ENCODE measurements at places on chromosomes 1 and 21.
A peak's percentile ranks its signal among the peaks of the same experiment; 100 is the strongest.

DNA sequence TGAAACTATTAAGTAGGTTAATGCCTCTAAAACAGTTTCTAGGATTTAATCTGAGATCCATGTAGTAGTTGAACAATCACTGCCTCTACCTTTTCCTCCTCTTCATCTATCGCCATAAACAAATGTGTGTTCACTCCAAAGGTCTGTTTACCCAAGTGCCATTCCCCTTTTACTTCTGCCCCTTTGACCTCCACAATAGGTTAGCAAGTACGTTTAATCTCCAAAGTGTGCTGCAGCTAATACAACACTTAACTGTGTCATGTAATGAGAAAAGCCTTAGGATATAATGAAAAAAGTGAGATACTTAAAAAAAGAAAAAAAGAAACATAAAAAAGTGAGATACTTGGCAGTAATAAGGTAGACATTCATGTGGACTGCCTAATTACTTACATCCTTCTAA lies 28.2 kb downstream of the GPBP1L1 start:
- DNase-seq: no peak

GRCh38 chr1:11062965-11063401 lies 3.2 kb upstream of the SRM start:
- peak; percentile 16 for DNase-seq

- no peak for DNase-seq
Measured at GRCh38 chr1:206631085-206631509, 4.2 kb upstream of the DYRK3 start.

GRCh38 chr1:175287377-175287776 lies 94.8 kb upstream of the KIAA0040 start:
- DNase-seq: no peak

- DNase-seq: no peak
Measured at GRCh38 chr1:81221564-81221963, 579.2 kb upstream of the ADGRL2 start.

DNA sequence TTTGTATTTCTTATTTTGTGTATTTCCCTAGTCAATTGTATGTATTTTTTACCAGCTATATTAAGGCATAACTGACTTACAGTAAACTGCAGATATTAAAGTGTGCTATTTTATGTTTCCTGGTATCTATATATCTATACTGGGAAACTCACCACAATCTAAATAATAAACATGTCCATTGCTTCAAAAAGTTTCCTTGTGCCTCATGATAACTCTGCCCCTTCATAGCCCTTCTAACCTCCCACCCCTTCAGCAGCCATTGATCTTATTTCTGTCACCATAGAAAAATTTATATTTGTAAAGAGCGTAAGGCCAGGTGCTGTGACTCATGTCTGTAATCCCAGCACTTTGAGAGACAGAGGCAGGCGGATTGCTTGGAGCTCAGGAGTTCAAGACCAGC lies 9.3 kb upstream of the RRP15 start:
- DNase-seq: no peak

GRCh38 chr1:201944639-201945038 lies 1.7 kb downstream of the LMOD1 start:
- no peak for DNase-seq

GRCh38 chr1:26154750-26155149 lies 4.1 kb upstream of the FAM110D start:
- DNase-seq: peak; percentile 21

DNA sequence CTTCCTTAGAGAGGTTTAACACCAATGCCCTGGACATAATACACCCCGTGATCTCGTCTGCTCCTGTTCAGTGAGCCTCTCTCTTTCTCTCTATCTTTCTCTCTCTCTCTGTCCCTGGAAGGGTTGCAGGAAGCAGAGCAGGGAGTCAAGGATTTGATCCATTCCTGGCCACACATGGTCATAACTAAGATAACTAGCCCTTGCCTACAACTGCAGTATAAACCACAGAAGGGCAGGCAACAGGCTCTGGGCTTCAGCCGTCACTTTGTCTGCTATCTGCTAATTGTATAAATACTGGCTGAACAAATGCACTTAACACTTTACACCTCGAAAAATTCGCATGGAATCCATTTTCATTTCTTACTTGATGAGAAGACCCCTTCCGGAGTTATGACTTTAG lies 357.5 kb upstream of the RUNX1 start:
- no peak for DNase-seq

GRCh38 chr1:238324211-238324864 lies 433.6 kb upstream of the ZP4 start:
- DNase-seq: no peak

- no peak for DNase-seq
Measured at GRCh38 chr21:14452727-14453241, 69.8 kb upstream of the HSPA13 start.

GRCh38 chr1:169941982-169942830 lies 48.5 kb upstream of the SCYL3 start:
- DNase-seq: no peak

- no peak for DNase-seq
Measured at GRCh38 chr1:241579434-241579833, 47.3 kb downstream of the KMO start.

- no peak for DNase-seq
Measured at GRCh38 chr1:85137660-85138059, 63.2 kb downstream of the SYDE2 start.

DNA sequence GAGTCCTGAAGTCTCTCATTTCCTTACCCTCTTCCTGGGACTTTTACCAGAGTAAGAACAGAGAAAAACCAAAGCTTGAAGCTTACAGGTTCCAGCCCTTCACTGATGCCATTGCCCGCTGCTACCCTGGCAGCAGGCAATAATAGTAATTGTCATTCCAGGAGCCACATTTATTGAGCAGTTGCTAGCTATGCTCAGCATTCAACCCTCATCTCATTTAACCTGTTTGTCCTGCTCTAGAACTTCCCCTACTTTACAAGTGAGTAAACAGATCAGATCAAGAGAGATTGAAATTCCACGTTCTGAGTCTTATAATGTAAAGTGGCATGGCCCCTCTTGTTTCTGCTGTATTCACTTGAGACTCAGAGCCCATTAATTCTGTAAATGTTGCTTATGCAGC lies 80.4 kb downstream of the ATP1A1 start:
- no peak for DNase-seq

DNA sequence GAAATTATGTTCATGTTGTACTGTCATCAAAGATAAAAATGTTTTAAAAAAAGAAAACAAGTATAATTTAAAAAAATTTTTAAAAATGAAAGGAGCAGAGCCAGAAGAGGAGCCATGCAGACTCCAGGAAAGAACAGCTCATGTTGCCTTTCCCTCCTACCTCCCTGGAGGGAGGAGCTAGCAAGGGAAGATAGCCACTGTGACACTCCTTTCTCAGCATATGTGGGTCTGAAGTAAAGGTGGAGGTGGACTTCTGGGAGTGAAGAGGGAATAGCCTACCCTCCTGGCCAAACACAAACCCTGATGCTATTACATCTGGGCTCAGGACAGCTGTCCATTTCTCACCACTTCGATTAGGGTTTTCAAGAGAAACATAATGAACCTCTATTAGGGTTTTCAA lies 54.2 kb downstream of the SLC2A1 start:
- no peak for DNase-seq

DNA sequence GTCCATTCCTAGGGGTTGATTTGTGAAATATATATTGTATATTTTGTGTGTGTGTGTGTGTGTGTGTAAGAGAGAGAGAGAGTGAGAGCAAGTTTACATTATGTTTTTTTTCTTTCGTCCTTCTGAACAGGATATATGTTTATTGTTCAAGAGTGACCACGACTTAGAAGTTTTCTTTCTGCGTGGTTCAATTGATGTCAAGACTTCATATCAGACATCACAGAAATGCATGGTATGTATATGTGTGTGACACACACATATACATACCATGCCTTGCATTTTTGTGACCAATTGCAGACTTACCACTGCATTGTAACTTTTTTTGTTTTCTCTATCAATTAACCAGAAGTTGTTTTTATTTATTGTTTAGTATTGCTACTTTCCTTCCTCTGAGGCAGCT lies 2.5 kb downstream of the RASAL2 start:
- DNase-seq: no peak

DNA sequence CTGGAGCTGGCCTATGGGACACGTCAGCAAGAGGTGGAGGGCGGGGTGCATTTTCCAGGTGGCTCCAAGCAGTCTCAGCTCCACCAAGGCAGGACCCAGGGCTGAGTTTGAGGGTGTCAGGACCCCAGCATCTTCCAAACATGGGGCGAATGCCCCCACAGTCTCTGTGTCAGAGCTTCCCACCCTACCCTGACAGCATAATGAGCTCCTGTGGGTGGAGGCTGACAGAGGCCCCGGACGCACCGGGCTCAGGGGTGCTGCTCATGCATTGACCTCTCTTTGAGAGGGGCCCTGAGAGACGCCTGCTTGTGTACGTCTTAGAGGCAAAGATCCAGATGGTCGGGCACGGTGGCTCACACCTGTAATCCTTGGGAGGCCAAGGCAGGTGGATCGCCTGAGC lies 37.2 kb downstream of the SLC2A7 start:
- no peak for DNase-seq

- DNase-seq: no peak
Measured at GRCh38 chr21:15289896-15290841, 225.4 kb upstream of the NRIP1 start.

- DNase-seq: peak; percentile 79
Measured at GRCh38 chr1:153260585-153261280, 1.2 kb downstream of the LORICRIN start.

DNA sequence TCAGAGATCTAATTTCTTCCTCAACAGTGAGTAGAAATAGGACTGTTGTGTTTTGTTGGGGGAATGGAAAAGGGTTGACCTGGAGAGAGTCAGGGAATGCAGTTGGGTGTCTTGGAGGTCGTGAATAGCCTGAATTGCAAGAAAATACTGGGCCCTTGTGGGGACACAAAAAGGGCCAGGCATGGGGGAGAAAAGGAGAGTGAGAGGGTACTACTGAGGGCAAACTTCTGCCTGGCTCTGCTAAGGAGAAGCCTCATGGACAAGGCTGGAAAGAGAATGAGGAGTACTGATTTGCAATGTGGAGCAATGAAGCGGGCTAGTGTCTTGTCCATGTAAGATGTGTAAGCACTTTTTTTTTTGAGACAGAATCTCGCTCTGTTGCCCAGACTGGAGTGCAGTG lies 96.2 kb upstream of the IRF2BP2 start:
- no peak for DNase-seq

- DNase-seq: no peak
Measured at GRCh38 chr1:54096227-54096876, 42.9 kb downstream of the TCEANC2 start.

GRCh38 chr1:150890033-150890416 lies 3.1 kb downstream of the CTXND2 start:
- DNase-seq: no peak

- no peak for DNase-seq
Measured at GRCh38 chr1:70616946-70617345, 205.9 kb downstream of the CTH start.

GRCh38 chr1:59354709-59355337 lies 57.9 kb downstream of the FGGY start:
- no peak for DNase-seq

GRCh38 chr1:43979528-43980254 lies 681 bp downstream of the B4GALT2 start:
- DNase-seq: peak; percentile 85

DNA sequence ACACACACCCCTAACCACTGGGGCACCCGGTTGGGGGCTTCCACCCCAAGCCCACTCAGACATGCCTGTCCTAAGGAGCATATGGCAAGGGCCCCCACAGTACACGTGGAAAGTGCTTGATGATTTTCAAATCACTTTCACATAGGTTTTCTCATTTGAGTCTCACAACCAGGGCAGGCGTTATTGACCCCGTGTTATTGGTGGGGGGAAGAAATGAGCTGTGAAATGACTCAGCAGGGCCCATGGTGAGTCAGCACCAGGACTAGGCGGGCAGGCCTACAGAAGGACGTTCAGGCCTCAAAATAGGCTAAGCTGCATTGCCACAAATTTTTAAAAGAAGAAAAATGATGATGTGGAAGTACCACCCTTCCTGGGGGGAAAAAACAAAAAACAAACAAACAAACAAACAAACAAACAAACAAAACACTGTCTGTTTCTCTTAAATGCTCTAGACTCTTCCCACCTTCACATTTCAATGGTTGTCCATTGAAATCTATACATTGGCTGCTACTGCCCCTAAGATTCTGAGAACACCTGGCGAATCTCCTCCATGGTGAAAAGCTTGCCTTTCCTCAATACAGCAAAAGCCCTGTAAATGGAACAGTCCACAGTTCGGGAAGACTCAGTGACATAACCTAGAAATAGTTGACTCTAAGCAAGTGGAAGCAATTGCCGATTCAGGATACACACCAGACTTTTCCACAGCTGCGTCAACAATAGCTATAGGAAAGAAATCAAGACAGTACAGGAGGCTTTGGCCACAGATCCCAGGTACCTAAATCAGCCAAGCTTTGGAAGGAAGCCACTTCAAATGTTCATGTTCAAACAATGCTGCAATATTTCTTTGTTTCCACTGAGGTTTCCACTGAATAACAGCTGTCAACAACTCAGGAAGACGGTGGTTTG lies 234.7 kb downstream of the TOMM20 start:
- peak; percentile 51 for DNase-seq

DNA sequence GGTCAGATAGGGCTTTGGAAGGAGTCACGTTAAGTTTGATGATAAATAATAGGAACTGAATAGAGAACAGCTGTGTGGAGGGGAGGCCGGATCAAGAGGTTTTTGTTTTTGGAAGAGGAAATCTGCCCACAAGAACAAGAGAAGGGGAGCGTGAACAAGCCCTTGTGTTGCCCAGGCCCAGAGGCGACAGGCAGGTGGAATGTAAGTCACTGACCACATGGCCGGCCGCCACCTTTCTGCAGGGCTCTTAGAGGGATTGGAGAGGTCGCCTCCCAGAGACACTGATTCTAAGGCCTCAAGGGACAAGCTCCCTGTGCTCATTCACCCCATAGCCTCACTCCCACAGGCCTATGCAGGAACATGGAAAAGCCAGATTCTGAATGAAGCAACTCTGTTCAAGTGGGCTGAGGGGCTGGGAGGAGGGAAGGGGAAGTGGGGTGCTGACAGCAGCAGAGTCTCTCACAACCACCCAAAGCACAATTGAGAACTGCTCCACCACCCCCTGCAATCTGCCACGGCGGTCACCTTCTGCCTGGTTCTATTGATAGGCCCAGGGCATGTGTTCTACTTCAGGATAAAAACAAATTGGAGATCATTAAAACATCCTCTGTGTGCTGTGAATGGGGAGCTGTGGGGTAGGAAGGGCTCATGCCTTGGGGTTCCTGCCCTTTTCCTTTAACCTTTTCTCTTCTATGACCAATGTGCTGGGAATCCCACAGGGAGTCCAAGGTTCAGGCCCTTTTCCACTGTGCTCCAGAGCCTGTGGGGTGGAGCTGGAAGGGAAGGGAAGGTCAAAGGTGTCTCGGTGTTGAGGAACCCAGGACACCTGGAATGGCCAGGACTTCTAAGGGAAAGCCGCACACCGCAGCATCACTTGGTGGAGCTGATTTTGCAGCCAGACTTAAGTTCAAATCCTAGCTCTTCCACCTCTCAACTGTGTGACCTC lies 63.3 kb upstream of the PARP1 start:
- DNase-seq: no peak

- DNase-seq: no peak
Measured at GRCh38 chr1:95127380-95127779, 10.2 kb downstream of the TLCD4 start.

All from aorta (tissue), 5 donors.